ENCODE measurements at places on chromosomes 3 and 15. TPM values are rescaled to one million over a fixed set of nuclear protein-coding genes. Genes with fewer than 3 reads are reported as not detected.

The CCR8 gene
- total RNA-seq, result not detected

The LRRK1 gene
- total RNA-seq, result 7.6 TPM

The RTP4 gene
- total RNA-seq, result 0.56 TPM

The SERINC4 gene
- total RNA-seq, result 0.23 TPM

The CTXN2 gene
- total RNA-seq, result not detected

The ZBED2 gene
- total RNA-seq, result not detected

The RPS27L gene
- 97.0 TPM for total RNA-seq

The TRPM1 gene
- not detected for total RNA-seq

The NXPE3 gene
- total RNA-seq, result 37.4 TPM

- DNase-seq, result no peak
These were observed 6.8 kb upstream of the NCKIPSD start for GRCh38 chr3:48692551-48692950.

DNA sequence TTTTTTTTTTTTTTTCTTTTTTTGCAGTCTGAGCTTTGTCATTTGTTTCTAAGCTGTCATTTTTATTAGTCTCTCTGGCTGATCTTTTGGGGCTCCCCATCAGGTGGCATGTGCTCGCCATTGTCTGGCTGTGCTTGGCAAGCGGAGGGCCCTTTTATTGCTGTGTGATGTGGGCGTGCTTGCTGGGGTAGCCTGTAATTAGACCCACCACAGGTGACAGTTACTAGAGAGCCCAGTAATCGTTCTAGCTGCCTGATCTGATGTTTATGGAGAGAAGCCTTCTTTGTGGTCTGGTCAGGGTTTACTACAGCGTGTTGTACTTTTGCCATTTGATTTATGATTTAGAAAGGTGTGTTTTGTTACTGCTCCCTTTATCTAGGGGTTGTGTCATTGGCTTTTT is 179.9 kb downstream of the MCTP2 start:
- DNase-seq, result no peak

GRCh38 chr3:45623846-45624245 is 29.3 kb downstream of the LIMD1 start:
- no peak for DNase-seq

GRCh38 chr3:22399566-22399965 is 648.6 kb upstream of the ZNF385D start:
- DNase-seq, result no peak

- DNase-seq, result no peak
These were observed 141.7 kb downstream of the MEIS2 start for GRCh38 chr15:36958606-36959005.

DNA sequence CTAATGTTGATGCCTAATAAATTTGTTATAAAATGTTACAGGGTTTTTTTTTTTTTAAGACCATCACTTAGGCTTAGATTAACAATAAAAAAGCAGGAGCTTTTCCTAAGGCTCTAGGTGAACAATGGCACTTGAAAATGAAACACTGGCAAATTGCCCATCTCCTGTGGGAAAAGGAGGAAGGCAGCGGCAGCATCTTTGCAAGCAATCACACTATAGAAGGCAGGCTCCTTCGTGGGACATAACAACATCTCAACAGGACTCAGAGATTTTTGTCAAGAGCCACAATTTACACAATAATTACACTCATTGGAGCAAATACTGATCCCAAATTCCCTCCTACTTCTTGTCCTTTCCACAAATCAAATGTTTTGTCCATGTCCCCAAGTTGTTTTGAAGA is 646.7 kb downstream of the ROBO2 start:
- DNase-seq, result no peak

GRCh38 chr15:58087871-58088270 is 22.4 kb upstream of the ALDH1A2 start:
- no peak for DNase-seq

DNA sequence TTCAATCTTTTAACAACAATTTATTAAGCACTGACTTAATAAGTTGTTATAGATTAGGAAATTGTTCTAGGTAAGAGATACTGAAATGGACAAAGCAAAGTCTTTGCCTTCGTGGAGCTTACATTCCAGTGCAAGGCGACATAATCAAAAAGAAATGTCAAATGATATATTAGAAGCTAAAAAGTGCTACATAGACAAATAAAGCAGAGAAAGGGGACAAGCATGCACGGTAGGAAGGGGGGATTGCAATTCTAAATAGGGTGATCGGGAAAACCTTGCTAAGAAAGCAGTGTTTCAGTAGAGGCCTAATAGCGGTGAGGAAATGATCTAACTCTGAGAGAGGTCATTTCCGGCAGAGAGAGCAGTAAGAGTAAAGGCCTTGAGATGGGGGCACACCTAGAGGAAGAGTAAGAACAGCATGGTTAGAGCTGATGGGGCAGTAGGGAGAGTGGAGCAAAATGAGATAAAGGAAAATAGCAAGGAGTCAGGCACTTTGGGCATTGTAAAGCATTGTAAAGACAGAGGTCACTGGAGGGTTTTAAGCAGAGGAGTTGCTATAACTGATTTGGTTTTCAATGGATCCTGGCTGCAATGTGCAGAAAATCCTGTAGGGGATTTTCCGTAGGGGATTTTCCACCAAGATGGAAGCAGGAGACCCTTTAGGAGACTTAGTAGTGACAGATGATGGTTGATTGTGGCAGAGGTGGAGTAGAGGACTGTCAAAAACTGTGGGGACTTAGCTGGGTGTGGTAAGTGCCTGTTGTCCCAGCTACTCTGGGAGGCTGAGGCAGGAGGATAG is 71.7 kb upstream of the CFAP20DC start:
- DNase-seq, result no peak

GRCh38 chr3:178706411-178706810 is 170.2 kb downstream of the KCNMB2 start:
- no peak for DNase-seq

DNA sequence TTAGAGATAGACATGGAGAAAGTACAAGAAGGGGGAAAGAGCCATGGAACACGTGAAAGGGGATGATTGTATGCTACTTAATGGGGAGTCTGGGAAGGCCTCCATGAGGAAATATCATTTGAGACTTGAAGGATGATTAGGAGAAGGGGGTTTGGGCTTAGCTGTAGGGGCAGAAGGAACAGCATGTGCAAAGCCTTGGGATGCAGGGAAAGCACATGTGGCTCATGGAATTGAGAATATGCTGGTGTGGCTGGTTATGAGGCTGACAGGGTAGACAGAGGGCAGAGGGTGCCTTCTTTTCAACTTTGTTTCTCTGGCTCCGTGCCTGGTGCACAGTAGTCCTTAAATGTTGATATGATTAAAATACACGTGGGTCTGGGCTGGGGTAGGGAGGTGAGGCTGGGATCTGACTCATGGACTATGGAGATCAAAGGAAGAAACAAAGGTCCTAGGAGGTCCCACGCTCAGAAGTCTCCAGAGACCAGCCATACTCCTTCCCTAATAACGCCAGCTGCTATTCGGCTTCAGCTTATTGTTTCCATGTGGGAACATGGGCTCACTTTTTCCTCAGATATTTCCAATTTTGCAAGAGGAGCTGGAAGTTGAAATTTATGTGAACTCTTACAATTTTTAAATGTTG is 1.1 kb downstream of the GTF2E1 start:
- no peak for DNase-seq

- DNase-seq, result no peak
These were observed 492 bp upstream of the HIGD1A start for GRCh38 chr3:42804831-42805132.

- DNase-seq, result no peak
These were observed 279.9 kb downstream of the PTPRG start for GRCh38 chr3:61841111-61841845.

DNA sequence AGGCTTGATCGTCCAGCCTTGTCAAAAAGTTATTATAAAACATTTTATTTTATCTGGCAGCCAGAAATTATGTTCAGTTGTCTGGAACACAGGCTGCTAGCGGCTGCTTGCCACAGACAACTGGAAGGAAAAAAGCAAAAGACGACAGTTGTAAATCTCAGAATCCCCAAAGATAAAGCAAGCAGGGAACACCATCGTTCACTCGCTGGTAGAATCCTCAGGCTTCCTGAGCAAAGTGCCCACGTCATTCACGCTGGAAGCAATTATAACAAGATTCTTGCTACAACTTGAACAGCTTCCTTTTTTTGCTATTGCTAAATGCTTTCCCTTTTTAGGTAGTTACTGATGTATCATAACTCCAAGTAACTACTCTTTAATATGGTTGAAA is 33.6 kb downstream of the ADAMTS17 start:
- DNase-seq, result no peak

- no peak for DNase-seq
These were observed 251.1 kb downstream of the ULK4 start for GRCh38 chr3:41710646-41711388.

DNA sequence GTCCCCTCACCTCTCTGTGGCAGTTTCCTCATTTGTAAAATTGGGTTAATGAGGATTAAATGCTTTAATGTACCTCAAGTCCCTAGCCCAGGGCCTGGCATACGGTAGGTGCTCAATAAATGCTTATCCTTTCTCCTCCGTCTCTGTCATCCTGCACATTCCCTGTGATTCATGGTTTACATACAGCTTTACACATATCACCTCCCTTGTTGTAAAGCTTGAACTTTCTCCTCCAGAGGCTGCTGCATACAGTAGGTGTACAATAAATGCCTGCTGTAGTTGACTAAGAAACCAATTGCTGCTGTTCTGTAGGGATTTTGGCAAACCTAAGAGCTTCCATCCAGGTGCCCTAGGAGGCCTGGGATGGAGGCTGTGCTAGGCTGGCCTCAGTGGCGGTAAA is 1.5 kb upstream of the CSPG4 start:
- no peak for DNase-seq

All from psoas muscle (tissue), 8 donors.